ENCODE measurements at places on chromosomes 1 and 21.

DNA sequence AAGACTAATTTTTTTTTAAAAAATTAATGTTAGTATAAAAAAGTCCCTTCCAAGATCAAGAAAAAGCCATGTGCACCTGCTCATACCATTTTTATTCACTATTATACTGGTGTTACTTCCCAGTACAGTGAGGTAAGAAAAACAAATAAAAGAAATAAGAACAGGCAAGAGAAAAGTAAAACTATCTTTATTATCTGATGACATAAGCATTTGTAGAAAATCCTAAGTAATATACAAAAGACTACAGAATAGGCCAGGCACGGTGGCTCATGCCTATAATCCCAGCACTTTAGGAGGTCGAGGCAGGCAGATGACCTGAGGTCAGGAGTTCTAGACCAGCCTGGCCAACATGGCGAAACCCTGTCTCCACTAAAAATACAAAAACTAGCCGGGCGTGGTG is 65.3 kb downstream of the SRSF11 start:
- DNase-seq = no peak

DNA sequence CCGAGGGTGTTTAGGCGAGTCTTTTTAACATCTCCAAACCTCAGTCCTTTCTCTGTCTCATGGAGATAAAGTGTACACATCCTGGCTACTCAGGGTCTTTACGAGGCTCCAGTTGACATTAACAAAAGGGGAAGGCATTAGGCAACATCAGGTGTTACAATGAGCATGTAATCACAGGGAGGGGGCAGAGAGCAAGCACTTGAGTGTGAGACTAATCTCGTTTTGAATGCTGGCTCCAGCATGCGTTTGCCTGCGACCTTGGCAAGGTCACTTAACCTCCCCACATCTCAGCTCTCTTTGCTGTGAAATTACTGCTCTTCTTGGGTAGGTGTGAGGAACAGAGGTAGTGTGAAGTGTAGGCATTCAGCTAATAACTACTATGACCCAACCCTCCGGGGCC is 3.1 kb downstream of the TNNT2 start:
- no peak for DNase-seq

- DNase-seq = no peak
Measured at GRCh38 chr1:243705585-243705984, 144.5 kb downstream of the AKT3 start.

- no peak for DNase-seq
Measured at GRCh38 chr1:27525296-27526272, 35.6 kb upstream of the WASF2 start.

- no peak for DNase-seq
Measured at GRCh38 chr1:204996981-204997380, 46.0 kb upstream of the CNTN2 start.

GRCh38 chr21:28135646-28136045 is 857.0 kb downstream of the LTN1 start:
- no peak for DNase-seq

- no peak for DNase-seq
Measured at GRCh38 chr1:225555821-225556220, 97.1 kb downstream of the ENAH start.

DNA sequence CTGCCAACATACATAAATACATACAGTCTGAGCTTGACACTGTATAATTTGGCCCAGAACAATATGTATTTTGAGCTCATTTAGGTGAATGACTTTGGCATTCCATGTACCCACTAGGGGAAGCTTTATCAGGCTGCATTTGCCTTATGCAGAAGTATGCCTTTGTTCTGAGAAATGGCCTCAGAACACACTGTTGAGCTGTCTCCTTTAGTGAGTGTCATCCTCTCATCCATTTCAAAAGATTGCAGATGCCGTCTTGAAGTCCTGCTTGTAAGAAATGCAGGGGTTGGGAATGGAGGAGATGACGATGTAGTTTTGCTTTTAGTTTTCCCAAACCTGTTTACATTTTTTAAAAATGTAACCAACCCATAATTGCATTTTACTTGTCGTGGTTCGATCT is 14.8 kb upstream of the NBL1 start:
- DNase-seq = no peak

- no peak for DNase-seq
Measured at GRCh38 chr1:236762410-236762809, 32.7 kb upstream of the MTR start.

DNA sequence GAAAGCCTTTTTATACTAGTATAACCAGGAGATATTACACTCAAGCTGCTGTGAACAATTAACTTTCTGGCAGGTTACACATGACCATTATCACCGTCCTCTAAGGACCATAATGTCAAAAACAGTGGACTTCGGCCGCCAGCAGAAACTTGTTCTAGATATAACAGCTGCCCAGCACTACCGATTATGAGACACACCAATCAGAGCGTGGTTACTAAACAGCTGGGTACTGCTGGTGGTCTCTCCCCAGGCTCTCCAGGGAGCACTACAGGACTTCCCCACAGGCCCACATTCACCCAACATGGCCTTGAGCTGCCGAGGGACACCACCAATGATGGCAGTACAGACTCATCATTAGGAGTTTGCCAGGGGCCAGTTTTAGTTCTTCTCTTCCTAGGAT is 57.9 kb upstream of the CTBS start:
- no peak for DNase-seq

DNA sequence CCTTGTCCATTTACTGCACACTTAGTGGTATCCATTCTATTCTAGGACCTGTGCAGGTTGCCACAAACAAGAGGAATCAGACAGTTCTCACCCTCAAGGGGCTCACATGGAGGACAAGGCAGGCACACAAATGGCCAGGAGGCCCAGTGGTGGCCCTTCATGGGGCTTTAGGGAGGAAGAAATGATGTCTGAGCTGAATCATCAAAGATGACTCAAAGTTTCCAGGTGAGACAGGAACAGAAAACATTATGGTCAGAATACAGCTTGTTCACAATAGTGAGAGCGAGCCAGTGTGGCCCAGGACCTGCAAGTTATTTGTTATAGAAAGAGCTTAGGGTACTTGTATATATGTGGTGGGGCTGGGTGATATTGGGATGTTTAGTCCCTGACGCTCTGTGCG is 26.4 kb downstream of the SHISAL2A start:
- no peak for DNase-seq

GRCh38 chr1:229249854-229250644 is 20.9 kb upstream of the RAB4A start:
- DNase-seq = no peak

GRCh38 chr1:160354388-160354985 is 11.3 kb downstream of the NCSTN start:
- DNase-seq = no peak

- DNase-seq = no peak
Measured at GRCh38 chr1:108858230-108858950, 1.5 kb upstream of the AKNAD1 start.

GRCh38 chr1:68470388-68470970 is 20.7 kb upstream of the RPE65 start:
- no peak for DNase-seq

DNA sequence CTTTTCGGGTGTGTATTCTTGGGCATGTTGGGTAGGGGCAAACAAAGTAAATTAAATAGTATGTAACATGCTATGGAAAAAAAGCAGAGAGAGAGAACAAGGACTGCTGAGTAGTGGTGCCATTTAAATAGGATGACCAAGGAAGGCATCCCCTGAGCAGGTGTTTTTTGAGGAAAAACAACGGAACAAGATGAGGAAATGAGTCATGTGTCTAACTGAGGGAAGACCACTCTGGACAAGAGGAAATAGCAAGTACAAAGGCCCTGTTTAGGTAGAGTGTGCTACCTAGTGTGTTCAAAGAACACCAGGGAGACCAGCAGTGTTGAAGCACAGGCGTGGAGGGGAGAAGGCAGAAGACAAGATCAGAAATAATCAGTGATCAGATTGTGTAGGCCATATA is 20.1 kb upstream of the GUCA2A start:
- DNase-seq = no peak

- no peak for DNase-seq
Measured at GRCh38 chr1:192984080-192984479, 75.1 kb downstream of the UCHL5 start.

DNA sequence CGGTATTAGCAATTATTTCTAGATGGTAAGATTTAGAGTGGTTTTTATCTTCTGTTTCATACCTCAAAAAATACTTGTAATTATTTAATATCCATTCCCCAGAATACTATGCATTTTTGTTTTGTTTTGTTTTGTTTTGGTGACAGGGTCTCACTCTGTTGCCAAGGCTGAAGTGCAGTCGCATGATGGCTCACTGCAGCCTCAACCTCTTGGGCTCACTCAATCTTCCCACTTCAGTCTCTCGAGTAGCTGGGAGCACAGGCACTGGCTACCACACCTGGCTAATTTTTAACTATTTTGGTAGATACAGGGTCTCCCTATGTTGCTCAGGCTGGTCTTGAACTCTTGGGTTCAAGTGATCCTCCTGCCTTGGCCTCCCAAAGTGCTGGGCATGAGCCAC is 252.7 kb downstream of the AKT3 start:
- no peak for DNase-seq

DNA sequence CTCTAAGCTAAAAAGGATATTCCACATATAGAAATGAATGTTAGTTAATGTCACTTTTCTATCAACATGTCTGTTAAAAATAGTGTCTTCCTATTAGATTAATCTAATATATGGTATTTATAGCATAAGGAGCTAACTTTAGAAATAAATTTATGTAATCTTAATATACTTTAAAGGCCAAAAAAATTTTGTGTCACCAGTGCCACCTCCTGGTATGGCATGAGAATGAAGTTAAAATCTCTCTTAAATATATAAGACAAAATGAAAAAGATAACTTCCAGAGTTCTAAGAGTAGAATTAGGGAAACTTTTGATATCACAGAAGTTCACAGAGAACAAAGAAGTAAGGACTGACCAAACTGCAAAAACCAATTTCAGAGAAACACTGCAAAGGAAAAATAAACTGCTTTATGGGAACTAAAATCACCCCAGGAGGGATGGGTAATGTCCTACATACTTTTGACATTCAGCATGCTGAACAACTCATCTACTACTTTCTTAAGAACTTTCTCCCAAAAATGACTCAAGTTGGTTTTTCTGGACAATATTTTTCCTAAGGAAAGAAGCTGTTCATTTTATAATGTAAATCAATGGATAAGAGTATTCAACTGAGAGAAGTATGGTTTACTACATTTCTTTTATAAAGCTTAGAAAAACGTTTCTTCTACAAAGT is 82.8 kb downstream of the TRIM33 start:
- no peak for DNase-seq

GRCh38 chr1:3101124-3101939 is 32.3 kb downstream of the PRDM16 start:
- no peak for DNase-seq

DNA sequence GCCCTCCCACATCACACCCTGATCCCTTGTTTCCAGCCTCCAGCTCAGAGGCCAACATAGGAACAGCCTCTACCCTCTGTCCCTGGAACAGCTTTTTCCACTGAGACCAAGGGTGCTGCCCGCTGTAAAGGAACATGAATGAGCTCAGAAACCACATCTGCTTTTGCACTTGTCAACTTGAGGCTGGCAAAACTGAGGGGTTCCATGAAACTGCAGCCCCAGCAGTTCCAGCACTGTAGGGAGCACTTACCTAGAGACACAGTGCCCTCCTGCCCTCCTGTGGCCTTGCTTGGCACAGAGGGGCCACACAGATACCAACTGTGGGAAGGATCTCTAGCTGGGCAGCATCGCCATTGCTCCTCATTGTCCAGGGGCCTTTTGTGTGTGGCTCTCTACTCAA is 51.7 kb downstream of the ITPKB start:
- peak; percentile 36 for DNase-seq

- no peak for DNase-seq
Measured at GRCh38 chr1:210344706-210345105, 16.0 kb downstream of the HHAT start.

DNA sequence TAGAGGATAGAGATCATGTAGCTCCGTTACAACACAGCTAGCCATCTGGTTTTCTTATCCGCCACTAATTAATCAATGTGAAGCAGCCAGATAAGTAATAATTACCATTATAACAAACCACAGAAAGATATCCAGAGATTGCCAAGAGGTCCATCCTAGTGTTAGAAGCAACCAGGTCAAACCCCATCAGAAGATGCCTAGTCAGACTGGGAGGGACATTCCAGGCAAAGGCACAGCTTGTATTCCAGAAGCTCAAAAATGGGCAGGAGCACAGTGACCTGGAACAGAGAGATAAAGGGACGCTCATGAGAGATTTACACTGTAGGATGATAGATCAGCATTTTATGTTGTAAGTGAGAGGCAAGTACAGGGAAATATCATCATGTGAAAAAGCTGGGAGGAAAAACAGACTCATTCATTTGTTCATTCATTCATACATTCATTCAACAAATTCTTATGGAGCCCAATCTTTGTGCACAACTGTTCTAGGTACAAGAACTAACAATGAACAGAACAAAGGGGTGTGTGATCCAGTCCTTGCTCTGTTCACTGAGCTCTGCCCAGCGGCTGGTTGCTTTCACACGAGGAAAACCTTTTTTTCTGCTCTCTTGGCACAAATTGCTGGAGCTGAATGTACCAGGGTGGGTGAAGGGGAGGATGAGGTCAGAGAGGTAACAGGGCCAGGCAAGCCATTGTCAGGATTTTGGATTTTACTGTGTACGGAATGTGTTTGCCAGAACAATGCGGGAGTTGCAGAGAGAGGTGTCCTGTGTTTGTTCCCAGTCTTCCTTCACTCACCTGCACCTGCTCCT is 240.8 kb upstream of the FGGY start:
- no peak for DNase-seq

GRCh38 chr1:116290085-116290705 is 82.8 kb upstream of the ATP1A1 start:
- no peak for DNase-seq

DNA sequence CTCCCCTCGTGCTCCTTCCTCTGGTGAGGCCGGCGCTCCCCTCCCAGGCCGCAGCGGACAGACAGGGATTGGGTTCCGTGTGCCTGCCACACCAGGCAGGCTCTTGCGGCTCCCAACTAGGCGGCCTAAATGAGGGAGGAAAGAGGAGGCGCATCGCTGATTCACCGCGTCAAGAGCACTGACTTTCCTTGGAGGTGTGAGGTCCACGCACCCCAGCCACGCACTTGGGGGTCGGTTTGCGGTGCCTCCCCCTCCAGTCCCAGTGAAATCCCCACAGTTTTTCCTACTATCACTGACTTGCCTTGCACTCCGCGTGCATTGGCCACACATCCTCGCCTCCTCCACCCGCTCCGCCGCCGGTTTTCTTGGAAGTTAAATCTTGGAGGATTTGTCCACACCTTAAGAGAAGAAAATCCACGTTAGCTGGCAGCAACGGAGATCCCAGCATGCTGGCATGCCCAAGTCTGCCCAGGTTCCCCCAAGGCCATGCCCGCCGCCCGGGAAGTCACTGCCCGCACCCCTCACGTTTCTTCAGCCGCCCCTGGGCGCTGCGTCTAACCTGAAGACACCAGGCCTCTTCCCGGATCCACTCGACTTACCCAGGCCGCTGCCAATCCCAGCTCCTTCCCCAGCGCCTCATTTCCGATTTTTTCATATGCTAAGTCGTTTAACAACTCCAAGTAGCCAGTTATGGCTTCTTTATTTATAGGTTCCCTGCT is 1.1 kb upstream of the FOXD3 start:
- no peak for DNase-seq
